Activated gamma-delta T cell treated with anti-CD3 and anti-CD28 coated beads, Interleukin-2, amount 50 U/mL, for 16 hours (primary cell): ENCODE measurements at places on chromosomes 12 and 14.

DNA sequence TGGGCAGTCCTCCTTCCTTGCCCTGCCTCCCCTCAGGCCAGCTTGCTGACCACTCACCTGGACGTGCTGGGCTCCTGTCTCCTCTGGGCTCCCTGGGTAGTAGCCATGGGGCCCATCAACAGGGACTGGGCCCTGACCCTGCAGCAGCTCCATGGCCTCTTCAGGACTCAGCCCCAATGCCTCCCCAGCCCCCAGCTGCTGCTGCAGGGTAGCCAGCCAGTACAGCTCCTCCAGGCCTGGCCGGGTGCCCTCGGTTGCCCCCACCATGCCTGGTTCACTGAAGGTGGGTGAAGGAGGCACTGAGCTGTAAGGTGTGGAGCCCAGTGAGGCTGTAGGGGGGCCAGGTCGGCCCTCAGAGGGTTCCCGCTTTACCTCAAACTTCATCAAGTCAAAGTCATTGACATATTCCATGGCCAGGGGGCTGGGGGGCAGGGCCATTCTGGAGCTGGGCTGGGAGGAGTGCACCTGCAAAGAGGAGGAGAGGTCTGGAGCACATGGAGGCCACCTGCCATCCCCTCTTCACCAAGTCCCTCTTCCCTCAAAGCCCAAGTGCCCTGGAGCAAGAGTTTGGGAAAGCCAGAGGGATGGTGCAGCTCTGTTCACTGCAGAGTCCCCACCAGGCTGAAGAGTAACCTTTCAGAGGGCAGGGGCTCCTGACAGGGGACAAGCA is 11.2 kb downstream of the CPNE6 start:
- no peak for DNase-seq

DNA sequence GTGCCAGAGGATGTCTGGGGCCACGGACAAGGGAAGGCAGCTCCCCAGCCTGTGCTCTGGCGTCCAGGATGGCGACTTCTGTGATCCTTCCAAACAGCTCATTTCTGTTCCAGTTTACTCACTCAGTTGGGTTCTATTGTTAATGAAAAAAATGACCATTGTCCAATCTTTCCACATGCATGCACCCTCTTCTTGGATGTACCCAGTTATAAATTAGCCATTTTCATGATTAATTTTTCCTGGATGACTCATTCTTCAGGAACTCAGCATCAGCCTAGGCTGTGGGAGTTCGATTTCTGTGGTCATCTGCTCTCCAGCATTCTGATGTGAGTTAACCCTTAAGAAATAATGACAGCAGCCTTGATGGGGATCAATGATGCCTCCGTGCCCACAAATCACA is 926.8 kb downstream of the BCL11B start:
- DNase-seq: no peak

- no peak for DNase-seq
Observed at GRCh38 chr12:20883288-20883687, 72.8 kb downstream of the SLCO1B3 start.

- DNase-seq: no peak
Observed at GRCh38 chr12:75509621-75510020, 1.8 kb downstream of the KRR1 start.

GRCh38 chr12:106106892-106107291 is 31.9 kb downstream of the NUAK1 start:
- DNase-seq: no peak

GRCh38 chr14:51139121-51139681 is 44.3 kb upstream of the TRIM9 start:
- DNase-seq: no peak

DNA sequence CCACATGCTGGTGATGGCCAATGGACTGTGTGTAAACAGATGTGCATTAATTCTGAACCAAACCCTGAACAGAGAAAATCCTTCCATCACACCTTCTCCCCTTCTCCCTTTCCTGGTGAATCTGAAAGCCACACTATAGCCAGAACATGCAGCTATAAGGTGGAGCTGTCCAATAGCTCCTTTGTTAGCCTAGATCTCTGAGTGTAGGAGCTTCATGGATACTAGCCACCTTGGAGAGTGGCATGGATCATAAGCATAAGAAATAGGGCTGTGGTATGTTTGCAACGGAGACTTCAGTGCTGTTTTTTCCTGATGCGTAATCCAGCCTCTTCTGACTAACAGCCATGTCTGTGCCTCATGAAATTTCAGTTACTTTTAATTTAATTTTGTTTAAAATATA is 364.5 kb downstream of the BTG1 start:
- no peak for DNase-seq

- no peak for DNase-seq
Observed at GRCh38 chr12:85329913-85330312, 49.9 kb downstream of the ALX1 start.

DNA sequence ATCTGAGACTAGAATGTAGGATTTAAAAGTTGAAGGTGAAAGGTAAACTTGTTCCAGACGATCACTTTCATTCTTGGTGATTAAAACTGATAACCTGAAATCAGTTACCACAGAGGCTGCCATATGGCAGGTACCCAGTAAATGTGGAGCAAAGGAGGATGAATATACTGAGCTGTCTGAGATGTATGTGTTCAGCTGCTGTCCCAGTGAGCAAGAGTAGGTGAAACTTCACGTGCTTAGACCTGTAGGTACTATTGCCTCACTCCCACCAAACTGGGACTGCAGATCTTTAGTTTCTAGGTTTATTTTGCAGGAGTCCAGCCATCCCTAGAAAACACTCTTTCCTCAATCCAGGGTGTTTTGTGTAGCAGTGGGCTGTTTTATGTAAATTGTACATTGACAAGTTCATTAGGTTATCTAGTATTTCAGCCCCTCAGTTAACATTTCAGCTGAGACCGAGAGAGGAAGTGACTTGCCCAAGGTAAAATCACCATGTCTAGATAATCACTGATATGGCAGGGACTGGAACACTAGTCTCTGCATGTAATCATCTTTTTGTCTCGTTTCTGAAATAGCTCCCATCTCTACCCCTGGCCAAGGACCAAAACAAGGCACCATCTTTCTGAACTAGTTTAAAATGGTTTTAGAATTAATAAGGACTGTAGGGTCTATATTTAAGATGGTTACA is 62.7 kb downstream of the ATG14 start:
- no peak for DNase-seq

DNA sequence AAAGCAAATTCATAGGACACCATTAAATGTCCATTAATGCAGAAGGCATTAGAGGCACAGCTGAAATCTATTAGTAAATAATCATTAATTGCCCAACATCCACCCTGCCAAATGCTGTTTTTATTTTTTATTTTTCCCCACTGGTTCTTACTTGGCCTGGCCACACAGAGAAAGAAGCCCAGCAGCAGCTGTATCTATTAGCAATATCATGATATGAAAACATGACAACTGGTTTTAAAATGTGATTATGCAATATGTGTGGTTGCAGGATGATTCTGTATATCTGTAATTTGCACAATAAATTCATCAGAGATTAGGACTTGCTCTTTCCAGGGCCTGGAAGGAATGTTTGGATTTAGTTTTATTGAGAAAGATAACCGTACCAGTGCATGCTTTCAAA is 44.9 kb downstream of the SIX6 start:
- DNase-seq: no peak

DNA sequence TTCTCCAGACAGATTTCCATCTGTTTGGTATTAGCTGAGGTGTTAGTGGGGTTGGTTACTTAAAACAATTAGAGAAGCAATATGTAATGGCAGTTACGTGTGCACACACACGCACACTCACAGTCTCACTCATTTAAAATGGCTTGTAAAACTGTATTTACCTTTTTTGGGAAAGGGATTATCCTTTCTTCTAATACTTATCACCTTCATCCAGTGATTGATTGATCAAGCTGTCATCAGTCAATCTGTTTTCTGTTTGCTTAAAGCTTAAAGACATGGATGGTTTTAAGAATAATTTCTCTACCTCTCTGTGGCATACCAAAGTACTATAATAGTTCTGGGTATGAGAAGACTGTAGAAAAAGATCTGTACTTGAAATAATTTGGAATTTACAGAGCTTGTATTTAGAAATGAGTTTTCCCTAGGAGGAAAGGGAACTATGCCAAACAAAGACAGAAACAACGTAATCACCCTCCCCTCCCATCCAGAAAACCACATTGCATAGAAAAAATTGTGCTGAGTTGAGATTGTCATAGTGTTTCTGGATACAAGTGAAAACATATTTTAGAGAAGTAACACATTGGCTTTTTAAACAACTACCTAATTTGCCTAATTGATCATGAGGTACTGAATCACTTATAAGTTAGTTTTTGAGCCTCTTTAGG is 455.8 kb downstream of the PCNX1 start:
- DNase-seq: no peak

- no peak for DNase-seq
Observed at GRCh38 chr14:56172074-56172473, 53.9 kb downstream of the PELI2 start.

GRCh38 chr14:83733670-83734069 is 1796.3 kb upstream of the FLRT2 start:
- no peak for DNase-seq

- no peak for DNase-seq
Observed at GRCh38 chr12:57766464-57767304, at the start of gene CYP27B1. CYP27B1 (minus strand) TSS chr12:57767078; CDS start chr12:57767041, 37 bp downstream.

- DNase-seq: no peak
Observed at GRCh38 chr12:14960548-14961465, 594 bp downstream of the ARHGDIB start.

DNA sequence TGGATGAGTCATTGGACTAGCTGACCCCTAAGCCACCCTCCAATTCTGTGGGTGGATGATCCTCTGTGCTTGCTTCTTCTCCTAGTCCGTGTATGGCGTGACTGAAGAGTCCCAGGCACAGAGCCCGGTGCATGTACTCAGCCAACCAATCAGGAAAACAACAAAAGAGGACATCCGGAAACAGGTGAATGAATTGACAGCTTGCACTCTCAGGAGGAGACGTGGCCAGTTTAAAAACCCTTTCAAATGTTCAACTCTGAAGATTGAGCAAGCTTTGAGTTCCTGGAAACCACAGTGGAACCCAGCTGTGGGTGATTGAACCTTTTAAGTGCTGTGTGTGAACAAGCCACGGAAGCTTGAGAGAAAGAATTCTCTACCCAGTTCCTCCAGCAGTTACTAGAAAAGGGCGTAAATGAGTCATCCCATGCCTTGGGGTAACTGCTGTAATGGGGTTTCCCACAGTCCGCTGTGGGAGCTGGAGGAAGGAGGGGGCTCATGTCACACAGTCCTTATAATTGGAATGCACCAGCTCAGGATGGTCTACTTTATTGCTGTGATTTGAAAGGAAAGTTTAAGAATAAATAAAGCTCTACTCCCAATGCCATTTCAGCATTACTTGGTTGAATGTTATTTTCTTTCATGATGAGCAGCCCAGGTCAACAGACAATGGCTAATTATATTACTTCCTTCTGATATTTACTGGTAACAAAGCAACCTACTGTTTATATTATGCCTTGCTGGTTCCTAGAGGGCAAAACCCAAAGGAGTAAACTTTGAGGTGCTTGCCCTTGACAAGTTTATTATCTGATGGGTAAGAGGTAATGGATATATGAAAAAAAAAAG is 417.0 kb downstream of the DPF3 start:
- peak; percentile 57 for DNase-seq

GRCh38 chr14:54803926-54804537 is 98.6 kb downstream of the GCH1 start:
- no peak for DNase-seq

DNA sequence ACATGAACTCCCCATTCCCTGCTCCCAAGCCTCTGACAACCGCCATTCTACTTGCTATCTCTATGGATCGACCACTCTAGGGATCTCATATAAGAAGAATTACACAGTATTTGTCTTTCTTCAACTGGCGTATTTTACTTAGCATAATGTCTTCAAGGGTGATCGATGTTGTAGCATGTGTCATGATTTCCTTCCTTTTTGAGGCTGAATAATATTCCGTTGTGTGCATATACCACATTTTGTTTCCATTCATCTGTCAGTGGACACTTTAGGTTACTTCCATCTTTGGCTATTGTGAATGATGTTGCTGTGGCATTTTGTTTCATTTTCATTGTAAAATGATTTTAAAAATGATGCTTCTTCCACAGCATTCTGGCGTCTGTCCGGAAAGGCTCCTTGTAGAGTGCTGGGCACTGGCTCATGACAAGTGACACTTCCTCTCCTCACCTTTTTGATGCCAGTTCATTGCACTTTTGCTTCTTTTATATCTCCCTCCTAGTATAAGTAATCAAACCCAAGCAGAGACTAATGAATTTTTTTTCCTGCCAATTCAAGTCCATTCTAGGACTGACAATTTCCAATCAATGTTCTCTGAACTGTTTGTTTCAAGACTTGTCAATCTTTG is 39.3 kb downstream of the SCN8A start:
- DNase-seq: no peak

GRCh38 chr14:36221112-36221511 is 44.6 kb upstream of the PTCSC3 start:
- DNase-seq: no peak

GRCh38 chr14:82230748-82231147 is 697.1 kb upstream of the SEL1L start:
- DNase-seq: no peak

GRCh38 chr12:76866151-76866567 is 12.7 kb downstream of the CSRP2 start:
- no peak for DNase-seq

- no peak for DNase-seq
Observed at GRCh38 chr12:57138526-57139272, 8.7 kb downstream of the LRP1-AS start.

- no peak for DNase-seq
Observed at GRCh38 chr12:56684745-56685359, 3.2 kb downstream of the PTGES3 start.

DNA sequence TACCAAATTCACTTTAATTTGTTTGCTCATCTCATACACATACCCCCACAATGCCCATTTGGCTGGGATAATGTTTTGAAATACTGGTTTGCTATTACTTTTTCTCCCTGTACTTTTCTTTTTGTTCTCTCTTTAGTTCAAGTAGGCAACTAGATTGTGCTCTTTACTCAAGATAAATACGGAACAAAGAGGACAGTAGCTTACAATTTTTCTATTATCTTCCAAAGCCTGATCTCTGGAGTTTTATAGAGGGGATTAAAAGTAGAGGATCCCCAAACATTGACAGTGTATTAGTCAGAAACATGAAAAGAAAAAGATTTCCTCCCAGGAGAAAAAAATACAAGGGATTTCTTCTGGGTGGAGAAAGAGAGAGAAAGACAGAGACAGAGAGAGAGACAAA is 102.1 kb upstream of the FSCB start:
- no peak for DNase-seq

- no peak for DNase-seq
Observed at GRCh38 chr14:36751106-36751505, 89.4 kb downstream of the PAX9 start.

DNA sequence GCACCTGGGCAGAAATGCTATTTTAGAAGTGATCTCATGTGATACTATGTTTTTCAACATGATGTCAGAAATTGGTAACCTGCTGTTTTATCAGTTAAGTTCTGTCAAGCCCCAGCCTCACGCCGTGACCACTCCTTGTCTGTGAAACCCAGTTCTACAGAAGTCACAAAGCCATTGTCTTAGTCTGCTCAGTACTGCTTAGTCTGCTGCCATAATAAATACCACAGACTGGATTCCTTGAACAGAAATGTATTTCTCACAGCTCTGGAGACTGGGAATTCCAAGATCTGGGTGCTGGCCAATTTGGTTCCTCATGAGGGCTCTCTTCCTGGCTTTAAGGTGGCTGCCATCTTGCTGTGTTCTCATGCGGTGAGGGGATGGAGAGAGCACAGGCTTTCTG is 176.9 kb downstream of the PRKCH start:
- no peak for DNase-seq
